ENCODE measurements at places on chromosomes 11 and 22.

DNA sequence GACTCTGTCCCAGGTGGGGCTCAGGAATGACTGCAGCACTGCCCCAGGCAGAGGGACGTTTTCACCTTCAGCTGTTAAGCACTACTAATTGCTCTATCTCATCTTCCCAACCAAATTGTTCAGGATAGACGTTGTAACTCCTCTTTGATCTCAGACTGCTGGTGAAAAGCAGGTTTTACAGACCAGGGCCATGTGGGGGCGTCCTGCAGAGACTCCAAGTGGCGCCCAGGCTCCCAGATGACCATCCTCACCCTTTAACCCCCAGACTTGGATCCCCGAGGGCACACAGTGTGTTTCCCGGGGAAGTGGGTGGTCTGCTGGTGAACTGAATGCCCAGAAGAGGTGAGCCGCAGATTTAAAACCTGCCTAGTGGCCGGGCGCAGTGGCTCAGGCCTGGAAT lies 23.9 kb downstream of the FADD start:
- peak; percentile 16 for DNase-seq

DNA sequence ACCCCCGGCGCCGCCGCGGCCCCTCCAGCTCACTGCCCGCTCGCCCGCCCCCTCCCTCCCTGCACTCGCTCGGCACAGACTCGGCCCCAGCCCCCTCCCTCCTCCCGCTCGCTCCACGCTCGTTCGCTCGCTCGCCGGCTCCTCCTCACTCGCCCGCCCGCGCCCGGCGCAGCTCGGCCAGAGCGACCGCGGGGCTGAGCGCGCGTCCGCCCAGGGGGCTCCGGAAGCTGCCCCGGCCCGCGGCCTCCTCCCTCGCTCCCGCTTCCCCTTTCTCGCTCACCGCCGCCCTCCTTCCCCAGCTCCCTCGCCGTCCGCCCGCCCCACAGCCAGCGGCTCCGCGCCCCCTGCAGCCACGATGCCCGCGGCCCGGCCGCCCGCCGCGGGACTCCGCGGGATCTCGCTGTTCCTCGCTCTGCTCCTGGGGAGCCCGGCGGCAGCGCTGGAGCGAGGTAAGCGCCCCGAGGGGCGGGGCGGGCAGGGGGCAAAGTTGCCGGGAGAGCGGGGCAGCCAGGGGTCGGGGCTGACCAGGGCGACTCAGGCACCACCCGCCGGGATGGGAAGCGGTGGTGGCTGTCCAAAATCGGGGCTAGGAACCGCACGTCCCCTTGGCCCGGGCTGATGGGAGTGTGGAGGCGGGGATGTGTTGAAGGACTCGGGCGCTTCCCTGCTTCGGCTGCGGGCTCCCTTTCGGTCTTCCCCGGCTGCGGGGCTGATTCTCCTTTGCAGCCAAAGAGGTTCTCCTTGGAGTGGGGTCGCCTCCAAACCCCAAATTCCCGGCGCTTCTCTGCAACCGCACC lies at the start of gene SEZ6L:
Gene SEZ6L (plus strand): TSS at position 148 of the 797 bp plus-strand sequence. CDS start 208 bp downstream, at position 356.
- DNase-seq, result no peak

- DNase-seq, result peak; percentile 99
Observed at GRCh38 chr11:10454878-10455631, at the start of gene AMPD3. AMPD3 (plus strand) TSS chr11:10455264; CDS start chr11:10461520, 6,256 bp downstream.

GRCh38 chr22:50343541-50343935 lies 411 bp downstream of the PPP6R2 start:
- DNase-seq, result no peak

DNA sequence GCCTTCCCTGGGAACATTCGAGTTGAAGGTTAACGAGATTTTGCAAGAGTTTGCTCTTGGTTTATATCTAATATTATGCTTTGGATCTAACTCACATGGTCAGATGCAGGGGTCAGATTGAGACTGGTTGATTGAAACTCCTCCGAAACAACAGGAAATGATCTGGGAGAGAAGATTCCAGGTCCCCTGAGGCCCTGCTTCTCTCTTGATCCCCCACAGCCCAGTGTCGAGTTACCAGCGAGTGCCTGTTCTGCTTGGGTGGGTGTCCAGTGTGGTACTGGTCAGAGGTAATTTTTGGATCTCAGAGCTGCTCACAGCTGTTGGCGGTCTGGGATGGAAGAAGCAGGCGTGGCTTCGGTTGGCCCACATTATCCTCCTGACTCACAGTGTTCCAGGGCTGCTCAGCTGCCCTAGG lies 9.2 kb downstream of the FBLN1 start:
- DNase-seq, result peak; percentile 84

DNA sequence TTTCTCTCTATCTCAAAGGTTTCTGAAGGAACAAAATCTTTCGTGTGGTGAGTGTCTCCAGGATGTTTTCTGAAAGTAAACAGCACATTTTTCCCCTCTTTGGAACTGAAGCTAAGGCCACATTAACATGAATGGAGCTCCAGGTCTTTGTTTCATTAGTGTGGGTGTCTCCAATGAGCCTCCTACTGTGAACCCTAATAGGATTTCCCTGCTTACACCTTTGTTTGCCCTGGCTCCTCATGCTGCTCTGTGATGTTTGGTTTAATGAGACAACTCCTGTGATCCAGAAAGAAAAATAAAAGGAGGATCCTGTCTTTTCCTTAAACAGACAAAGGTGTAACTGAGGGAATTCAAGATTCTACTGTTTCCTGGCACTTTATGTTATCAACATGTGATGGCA lies 76.9 kb upstream of the SLC6A5 start:
- DNase-seq, result no peak

GRCh38 chr11:126101251-126101929 lies 38.7 kb upstream of the CDON start:
- no peak for DNase-seq

- DNase-seq, result no peak
Observed at GRCh38 chr11:34276352-34276864, 81.4 kb downstream of the ABTB2 start.

DNA sequence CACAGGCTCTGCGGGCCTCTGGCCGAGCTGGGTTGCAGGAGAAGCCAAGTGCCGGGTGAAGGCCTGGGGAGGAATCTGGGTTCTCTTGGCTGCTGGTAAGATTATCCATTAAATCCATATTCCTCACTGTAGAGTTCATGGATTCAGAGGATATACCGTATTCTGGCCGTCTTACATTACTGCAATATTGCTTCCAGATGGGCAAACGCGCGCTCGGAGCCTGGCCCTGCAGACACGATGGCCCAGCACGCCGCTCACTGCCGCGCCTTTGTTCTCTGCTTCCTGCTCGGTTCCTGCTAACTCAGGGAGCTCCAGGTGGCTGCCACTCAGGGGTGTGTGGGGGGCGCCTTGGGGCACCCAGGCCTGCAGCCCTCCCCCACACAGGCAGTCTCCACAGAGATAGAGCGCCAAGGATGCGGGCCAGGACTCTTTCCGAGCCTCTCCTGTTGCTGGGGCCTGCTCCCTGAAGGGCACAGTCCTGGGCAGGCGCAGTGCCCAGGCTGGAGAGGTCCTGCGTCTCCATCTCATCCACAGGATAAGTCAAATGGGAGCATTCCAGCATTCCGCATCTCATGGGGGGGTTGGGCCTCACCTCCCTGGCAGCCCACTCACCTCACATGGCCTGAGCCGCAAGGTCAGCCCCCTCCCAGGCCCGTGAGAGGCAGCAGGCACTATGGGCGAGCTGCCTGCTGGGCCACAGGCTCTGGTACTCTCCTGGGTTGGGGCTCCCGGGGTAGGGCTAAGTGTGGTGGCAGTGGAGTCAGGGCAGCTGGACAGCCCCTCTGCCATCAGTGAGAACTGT lies 14.1 kb upstream of the KCNQ1OT1 start:
- DNase-seq, result no peak

GRCh38 chr22:45740236-45740635 lies 68.6 kb downstream of the ATXN10 start:
- peak; percentile 75 for DNase-seq

GRCh38 chr11:30617762-30618161 lies 31.6 kb upstream of the MPPED2 start:
- DNase-seq, result no peak

- no peak for DNase-seq
Observed at GRCh38 chr11:66258473-66258893, 10.0 kb upstream of the RAB1B start.

GRCh38 chr11:126061707-126062678 lies 673 bp downstream of the CDON start:
- peak; percentile 36 for DNase-seq

DNA sequence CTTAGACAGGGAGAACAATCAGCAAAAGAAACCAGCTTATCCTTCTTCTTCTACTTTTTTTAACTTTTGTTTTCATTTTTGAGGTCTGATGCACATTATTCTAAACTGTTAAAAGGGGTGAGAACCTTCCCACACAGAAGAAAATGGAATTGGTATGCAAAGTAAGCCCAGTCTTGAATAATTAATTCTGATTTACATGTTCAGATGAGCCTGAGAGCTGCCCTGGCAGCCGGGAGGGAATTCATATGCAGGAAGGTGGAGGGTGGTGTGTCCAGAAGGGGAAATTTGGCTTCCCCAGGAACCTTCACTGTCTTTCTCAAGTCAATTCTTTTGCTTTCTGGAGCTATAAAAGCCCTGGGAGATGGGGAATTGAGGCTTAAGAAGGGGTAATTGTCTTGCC lies 181.0 kb downstream of the INSC start:
- DNase-seq, result no peak

GRCh38 chr11:44034639-44035038 lies 13.1 kb upstream of the ACCSL start:
- no peak for DNase-seq

- no peak for DNase-seq
Observed at GRCh38 chr11:128777369-128778011, 83.6 kb downstream of the FLI1 start.

DNA sequence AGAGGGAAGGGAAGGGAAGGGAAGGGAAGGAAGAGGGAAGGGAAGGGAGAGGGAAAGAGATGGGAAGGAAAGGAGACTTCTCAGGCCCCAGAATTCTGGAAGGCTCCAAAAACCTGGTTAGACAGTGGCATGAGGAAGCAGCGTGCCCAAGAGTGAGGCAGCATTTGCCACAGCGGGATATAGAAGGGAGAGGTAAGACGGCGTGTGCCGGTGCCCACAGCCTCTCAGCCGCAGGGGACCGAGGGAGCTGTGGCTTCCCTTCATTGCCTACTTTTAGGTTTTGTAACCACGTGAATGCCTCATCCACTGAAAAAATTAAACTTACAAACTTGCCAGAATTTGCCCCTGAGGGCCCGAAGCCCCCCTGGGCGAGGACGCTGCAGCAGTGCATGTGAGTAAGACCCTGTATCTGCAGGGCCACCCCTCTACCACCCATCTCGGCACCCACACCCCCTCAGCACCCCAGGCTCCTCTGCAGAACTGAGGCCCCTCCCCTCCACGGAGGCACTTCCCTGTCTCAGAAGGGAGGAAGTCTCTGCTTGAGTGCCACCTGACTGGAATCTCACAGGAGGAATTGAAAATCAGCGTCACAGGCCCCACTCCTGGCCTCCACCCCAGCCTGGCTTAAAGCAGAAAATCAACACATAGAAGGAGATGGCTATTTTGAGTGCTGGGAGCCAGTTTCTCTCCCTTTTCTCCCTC lies 58.1 kb downstream of the LINC01488 start:
- no peak for DNase-seq

DNA sequence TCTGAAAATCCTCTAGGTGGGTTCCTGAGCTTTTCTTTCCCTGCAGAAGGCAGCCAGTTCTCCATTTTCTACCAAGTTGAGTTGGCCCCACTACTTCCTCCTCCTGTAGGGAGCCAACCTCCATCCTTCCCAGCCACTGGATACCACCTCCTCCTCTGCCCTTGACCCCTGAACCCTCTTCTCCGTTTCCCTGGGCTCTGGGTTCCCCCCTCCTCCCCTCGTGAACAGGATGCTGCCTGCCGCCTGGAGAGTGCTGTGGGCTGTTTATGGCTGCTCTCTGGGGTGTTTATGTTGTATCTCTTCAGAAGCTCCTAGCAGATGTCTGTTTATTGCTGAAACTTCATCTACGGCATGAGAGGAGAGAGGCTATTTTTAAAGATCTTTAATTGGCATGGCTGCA lies 8.6 kb downstream of the MICAL2 start:
- no peak for DNase-seq

DNA sequence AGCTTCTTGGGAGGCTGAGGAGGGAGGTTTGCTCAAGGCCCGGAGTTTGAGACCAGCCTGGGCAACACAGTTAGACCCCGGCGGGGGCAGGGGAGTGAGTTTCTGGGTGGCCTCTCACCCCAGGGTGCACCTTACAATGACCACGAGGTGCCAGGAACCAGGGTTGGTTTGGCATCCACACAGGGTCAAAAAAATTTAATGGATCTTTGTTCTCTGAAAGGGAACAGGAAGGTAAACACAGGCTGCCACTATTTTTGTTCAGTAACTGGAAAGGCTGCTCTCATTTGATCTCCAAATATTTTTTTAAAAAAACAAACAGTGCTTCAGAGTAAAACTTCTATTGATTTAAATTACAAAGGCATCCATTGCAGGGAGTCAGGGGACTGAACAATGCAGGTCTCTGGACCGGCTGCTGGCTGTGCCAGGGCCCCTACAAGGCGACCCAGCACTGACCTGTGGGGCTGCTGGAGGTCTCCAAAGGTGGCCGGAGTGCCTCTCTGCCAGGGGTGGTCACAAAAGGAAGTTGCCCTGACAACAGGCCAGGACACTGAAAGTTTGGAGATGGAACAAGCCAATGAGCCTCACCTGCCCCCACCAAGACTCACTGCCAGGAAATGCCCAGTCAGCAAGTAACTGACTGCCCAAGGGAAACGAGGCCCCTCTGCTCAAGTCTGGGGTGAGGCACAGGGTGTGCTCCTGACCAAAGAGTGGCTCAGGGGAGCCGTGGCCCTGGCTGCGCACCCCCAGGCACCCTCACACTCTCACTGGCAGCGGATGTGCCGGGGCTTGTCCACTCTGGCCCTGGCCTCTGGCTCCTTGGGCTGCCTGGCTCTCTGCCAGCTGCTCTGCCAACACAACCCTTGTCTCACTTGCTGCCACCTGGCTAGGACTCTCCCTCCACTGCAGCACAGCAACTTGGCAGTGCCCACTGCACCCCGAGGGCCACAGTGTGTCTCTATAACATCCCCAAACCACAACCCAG lies 51.8 kb downstream of the ARFGAP3 start:
- no peak for DNase-seq

- DNase-seq, result no peak
Observed at GRCh38 chr11:44305470-44306051, 4.4 kb downstream of the ALX4 start.

DNA sequence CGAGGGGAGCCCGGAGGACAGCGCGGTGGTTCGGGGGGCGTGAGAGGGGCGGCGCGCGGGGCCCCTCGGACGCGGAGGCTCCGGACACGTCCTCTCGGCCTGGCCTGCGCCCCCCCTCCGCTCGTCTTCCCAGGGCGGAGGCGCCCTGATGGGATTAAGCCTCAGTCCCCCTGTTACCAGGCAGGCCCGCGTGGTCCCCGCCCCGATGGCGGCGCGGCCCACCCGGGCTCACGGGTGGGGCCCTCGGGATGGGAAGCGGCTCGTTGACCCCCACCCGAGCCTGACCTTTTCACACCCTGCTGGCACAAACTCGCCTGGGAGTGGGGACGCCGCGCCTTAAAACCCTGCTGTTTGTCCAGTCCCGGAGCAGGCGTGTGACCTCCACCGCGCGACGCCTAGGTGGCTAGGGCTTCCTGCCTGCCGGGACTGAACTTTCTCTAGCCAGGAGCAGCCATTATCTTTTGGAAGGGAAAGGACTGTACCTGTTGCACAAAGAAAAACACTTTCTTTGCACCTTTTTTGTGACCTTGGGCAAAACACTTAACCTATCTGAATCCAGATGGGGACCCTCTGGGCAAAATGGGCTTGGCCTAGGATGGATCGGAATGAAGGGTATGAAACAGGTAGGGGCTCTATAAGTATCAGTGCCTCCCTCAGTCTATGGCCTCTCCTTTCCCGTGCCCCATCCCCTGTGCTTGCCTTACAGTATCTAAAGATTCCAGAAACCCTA lies 1.0 kb downstream of the KIAA1671 start:
- DNase-seq, result no peak

- DNase-seq, result no peak
Observed at GRCh38 chr22:35359380-35360065, 21.4 kb upstream of the HMOX1 start.
